ENCODE measurements at places on chromosomes 12 and 14.

DNA sequence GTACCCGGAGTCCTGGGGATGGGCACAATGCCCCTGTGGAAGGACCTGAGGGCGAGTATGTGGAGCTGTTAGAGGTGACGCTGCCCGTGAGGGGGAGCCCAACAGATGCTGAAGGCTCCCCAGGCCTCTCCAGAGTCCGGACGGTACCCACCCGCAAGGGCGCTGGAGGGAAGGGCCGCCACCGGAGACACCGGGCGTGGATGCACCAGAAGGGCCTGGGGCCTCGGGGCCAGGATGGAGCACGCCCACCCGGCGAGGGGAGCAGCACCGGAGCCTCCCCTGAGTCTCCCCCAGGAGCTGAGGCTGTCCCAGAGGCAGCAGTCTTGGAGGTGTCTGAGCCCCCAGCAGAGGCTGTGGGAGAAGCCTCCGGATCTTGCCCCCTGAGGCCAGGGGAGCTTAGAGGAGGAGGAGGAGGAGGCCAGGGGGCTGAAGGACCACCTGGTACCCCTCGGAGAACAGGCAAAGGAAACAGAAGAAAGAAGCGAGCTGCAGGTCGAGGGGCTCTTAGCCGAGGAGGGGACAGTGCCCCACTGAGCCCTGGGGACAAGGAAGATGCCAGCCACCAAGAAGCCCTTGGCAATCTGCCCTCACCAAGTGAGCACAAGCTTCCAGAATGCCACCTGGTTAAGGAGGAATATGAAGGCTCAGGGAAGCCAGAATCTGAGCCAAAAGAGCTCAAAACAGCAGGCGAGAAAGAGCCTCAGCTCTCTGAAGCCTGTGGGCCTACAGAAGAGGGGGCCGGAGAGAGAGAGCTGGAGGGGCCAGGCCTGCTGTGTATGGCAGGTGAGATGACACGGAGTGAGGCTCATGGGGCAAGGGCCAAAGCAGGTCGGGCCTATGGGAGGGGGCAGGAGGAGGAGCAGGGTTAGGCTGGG is 4.5 kb downstream of the ARHGEF40 start:
- DNase-seq, result no peak

GRCh38 chr12:110141389-110141788 is 17.2 kb downstream of the IFT81 start:
- DNase-seq, result no peak

GRCh38 chr12:121099779-121100178 is 32.9 kb upstream of the P2RX7 start:
- no peak for DNase-seq

- no peak for DNase-seq
Observed at GRCh38 chr14:21192875-21193535, 37.1 kb upstream of the OR5AU1 start.

DNA sequence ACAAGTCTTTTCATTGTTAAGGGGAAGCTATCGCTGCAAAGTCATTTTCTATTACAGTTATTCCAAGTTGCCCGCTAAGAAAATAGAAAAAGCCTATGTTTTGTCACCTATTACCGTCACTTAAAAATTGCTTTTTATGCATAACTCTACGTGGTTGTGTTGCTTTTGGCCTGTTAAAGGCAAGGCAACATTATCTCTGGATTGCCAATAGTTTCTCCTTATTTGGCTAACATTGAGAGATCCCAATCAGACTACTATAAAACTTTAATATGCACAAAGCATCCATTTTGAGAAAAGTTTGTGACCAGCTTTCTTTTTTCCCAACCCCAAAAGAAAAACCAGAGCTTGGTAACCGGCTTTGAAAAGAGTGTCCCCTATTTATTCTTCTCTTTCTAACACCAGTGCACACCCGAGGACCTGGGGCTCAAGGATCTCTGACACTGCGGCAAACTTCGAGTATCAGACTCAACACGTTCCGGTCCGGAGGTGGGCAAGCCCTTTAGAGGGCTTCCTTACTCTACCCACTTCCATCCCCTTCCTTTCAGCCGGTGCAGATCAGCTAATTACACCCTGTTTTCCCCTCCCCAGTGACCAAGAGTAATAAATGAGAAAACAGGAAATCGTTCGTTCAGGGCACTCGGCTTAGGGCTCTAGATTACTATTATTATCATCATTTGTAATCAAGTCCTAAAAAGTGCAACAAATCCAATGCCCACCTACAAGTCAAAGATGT is 1.2 kb downstream of the PPP1R12A start:
- no peak for DNase-seq

GRCh38 chr12:6890789-6891645 is 13.6 kb upstream of the LRRC23 start:
- peak; percentile 98 for DNase-seq

GRCh38 chr14:64213086-64213485 is 81.1 kb downstream of the ESR2 start:
- DNase-seq, result no peak

GRCh38 chr12:38163442-38163801 is 153.2 kb upstream of the ALG10B start:
- no peak for DNase-seq

- DNase-seq, result no peak
Observed at GRCh38 chr12:124440841-124441381, 126.5 kb downstream of the NCOR2 start.

GRCh38 chr12:14936224-14936861 is 2.0 kb downstream of the ERP27 start:
- no peak for DNase-seq

GRCh38 chr12:50248411-50248810 is 34.9 kb downstream of the LIMA1 start:
- no peak for DNase-seq
